ENCODE measurements at places on chromosomes 2 and 18.

DNA sequence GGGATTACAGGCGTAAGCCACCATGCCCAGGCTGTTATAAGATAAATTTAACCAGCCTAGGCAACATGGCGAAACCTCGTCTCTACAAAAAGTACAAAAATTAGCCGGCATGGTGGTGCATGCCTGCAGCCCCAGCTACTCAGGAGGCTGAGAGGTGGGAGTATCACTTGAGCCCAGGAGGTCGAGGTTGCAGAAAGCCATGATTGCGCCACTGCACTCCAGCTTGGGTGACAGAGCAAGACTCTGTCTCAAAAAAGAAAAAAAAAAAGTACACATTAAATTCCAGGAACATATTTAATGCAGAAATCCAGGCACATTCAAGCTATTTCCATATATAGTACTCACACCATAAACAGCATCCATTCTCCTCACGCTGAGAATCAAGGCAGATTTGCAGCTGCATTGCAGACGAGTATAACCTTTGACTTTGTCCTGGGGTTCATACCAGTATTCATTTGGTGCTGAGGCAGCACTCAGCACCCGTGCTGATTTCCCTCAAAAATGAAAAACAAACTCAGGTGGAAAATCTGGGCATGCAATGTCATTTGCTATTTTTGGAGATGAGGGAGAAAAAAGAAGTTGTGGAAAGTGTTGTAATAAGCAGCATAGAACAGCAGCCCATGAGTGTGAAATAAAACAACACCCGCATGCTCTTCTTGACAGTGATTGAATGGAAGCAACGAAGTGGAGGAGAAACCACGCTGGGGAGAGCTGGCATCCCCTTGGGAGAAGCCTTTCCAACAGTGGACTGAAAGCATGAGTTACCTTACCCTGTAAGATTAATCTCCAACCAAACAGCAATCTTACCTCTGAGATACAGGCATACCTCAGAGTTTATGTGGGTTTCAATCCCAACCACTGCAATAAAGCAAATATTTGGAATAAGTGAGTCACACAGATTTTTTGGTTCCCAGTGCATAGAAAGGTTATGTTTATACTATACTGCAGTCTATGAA, 46.8 kb upstream of the ANXA4 start:
- no peak for DNase-seq

DNA sequence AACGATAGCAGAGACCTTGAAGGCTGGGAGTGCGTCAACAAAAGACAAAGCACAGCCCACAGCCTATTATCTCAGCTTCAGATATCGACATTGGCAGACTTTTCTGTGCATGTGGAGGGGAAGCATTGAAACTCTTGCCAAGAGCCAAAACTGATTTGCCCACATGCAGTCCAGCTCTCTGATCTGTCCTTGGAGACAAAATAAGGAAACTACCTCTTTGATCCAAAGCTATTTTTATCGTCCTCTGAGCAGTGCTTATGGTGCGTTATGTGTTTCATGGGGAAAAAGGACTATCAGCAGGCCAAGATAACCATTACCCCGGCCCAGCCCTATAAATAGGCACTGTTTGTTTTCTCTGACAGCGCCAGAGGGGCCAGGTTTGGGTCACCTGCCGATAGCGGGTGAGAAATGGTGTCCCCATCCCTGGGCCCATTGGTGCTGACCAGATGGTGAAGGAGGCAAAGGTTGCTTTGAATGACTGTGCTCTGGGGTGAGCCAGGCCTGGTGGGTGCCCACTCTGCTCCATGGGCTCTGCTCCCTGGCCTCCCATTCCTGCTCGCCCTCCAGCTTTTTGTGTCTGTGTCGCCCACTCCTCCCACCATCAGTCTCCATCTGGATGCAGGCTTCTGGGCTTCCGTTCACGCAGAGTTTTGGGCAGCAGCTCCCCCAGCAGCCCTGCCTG, 176.1 kb upstream of the HS6ST1 start:
- DNase-seq, result no peak

DNA sequence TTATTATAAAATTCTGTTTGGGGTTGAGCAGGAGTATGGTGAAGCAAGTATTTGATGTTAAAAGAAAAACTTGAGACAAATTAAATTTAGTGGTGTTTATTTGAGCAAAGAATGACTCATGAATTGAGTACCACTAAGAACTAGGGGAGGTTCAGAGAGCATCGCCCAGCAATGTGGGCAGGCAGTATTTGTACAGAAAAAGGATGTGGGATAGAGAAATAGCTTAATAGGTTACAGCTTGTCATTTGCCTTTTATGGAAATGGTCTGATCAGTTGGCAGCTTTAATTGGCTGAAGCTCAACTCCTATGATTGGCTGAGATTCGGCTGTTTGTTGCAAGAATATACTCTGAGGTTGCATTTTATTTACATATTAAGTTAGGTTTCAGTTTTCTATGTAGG, 68.2 kb downstream of the LRATD1 start:
- DNase-seq, result no peak

GRCh38 chr2:236512902-236513435, 56.7 kb upstream of the ACKR3 start:
- no peak for DNase-seq

GRCh38 chr2:141767051-141767450, 363.8 kb downstream of the LRP1B start:
- no peak for DNase-seq

- DNase-seq, result no peak
Observed at GRCh38 chr2:74138600-74139323, 8.9 kb downstream of the BOLA3 start.

DNA sequence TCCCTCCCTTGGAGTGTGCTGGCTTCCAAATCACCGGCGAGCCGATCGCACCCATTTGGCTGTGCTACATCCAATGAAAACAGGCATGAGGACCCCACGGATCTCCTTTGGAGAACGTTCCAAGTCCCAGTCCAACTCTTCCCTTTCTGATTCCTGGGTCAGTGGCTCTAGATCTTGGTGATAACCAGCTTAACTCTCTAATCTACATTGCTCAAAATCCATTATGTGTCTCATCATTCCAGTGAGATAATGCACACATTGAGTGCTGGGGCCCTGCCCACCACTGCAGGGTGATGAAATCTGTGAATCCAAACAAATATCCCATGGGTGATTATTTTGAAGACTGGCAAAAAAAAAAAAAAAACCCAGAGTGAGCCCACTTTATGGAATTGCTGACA, 232.7 kb upstream of the COPS8 start:
- DNase-seq, result no peak

- no peak for DNase-seq
Observed at GRCh38 chr18:79826966-79827365, 29.2 kb downstream of the KCNG2 start.

GRCh38 chr2:22826703-22827102, 558.3 kb upstream of the KLHL29 start:
- no peak for DNase-seq

- no peak for DNase-seq
Observed at GRCh38 chr2:224954980-224955379, 87.3 kb downstream of the DOCK10 start.

DNA sequence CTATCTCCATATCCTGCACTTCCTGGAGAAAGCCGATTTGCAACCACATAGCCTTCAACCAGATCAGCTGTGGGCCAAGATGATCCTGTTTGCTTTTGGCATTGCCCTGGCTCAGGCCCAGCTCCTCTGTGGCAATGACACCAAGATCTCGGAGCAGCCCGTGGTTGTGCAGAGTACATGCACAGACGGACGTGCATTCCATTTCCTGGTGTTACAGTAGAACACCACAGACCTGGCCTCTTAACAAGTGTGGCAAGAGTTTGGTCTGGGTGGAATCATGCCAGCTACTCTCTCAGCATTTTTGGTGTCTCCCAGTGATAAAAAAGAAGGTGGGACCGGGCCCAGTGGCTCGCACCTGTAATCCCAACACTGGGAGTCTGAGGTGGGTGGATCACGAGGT, 20.0 kb downstream of the MALT1 start:
- no peak for DNase-seq

DNA sequence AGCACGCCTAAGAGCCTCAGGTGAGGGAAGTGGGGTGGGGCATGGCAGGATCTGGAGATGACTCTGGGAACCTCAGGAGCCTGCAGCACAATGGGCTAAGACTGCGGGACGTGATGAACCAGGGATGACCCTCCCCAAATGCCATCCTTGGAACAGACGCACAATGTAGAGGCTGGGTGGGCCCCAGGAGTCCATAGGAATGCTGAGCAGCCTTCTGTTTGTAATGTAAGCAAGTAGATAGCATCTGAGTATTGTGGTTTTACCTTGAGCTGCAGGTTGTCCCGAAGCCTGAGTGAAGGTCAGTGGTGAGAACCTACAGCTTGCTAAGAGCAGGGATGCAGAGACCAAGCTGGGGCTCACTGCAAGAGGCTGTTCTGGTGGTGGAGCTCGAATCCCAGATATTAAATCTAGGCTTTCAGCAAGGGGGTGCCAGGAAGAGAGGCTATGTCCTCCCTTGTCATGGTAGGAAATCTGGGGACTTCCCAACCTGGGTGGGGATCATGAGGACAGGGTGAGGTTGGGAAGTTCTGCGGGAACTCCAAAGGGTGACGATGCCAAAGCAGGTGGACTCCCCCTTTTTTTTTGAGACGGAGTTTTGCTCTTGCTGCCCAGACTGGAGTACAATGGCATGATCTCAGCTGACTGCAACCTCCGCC, 5.8 kb downstream of the SCTR start:
- no peak for DNase-seq

- no peak for DNase-seq
Observed at GRCh38 chr18:24530630-24531111, 70.2 kb downstream of the HRH4 start.

DNA sequence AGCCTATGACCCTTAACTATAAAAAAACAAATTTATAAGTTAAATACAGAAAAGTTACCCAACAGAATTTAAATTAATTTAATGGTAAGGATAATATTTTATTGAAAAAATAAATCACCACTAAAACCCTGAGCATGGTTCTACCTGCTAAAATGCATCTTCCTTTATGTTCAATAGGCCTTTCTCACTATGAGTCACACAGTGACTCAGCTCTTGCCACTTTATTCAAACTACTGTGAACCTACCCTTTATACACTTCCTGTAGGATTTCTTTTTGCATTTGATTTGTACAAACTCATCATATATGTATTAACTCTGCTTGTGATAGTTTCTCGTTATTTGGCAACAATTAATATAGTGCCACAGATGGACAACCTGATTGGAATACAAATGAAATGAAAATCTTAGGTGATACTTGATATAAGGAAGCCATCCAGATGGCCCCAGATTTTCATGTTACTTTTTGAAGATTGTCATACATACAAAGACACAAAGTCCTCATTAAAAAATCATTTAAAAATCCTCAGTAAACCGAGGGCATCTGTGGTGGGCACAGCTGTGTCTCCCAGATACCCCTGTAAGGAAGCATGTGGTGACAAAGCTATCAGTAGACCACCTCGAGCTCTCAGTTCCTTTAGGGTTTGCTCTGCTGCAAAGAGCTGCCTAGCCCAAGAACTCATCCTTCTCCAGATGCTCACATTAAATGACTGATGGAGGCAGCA, 55.2 kb upstream of the COBLL1 start:
- DNase-seq, result no peak

GRCh38 chr18:42274488-42275137, 319.6 kb downstream of the PIK3C3 start:
- no peak for DNase-seq

DNA sequence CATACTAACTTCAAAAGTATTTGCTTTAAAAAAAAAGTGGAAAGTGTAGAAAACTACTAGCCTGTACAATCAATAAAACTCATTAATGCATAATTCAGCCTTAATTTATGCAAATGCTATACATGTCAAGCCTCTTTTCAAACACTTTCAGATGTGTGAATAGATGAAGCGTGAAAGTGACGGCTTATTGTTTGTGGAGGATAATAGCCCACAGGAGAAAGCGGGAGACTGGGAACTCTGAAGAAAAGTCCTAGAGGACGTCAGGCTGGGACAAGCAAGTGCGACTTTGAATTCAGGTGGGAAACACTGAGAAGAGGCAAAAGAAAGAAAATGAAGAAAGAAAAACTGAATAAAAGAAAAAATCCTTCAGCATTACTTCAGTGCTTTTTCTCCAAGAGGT, 108.5 kb downstream of the STK39 start:
- no peak for DNase-seq

GRCh38 chr2:31129375-31130171, 8.7 kb downstream of the GALNT14 start:
- no peak for DNase-seq

GRCh38 chr2:36811071-36811470, 114.6 kb downstream of the VIT start:
- DNase-seq, result no peak

GRCh38 chr2:11481426-11481788, 15.4 kb upstream of the E2F6 start:
- DNase-seq, result no peak

DNA sequence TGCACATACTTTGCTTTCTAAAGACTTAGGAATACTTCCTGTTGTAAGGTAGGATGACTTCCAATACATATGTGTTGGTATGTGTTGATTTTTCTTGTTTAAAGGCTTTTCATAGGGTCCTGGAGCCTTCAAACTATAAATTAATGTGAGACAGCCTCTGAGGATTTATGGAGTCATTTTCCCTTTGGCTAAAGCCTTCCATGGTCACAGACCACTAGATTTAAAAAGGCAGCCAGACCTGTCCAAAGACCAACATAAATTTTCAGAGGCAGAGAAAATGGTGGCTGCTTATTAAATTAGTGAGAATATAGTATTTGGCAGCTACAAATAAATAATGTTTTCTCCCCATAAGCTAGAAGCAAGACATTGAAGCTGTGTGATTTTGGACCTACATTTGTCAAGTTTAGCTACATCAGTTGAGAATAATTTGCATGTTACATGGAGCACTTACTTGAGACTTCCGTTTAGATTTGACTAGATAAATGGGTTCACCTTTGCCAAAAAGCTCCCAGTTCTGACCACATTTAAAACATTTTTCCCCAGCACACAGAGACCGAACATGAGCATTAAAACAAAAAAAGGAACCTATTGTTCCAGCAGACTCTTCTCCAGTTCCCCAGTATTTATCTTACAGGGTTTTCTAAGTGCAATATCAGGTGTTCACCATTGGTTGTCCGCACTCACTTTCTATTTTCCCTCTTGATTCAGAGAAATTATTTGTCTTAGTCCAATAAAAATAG, 402.9 kb downstream of the PARD3B start:
- peak; percentile 90 for DNase-seq

DNA sequence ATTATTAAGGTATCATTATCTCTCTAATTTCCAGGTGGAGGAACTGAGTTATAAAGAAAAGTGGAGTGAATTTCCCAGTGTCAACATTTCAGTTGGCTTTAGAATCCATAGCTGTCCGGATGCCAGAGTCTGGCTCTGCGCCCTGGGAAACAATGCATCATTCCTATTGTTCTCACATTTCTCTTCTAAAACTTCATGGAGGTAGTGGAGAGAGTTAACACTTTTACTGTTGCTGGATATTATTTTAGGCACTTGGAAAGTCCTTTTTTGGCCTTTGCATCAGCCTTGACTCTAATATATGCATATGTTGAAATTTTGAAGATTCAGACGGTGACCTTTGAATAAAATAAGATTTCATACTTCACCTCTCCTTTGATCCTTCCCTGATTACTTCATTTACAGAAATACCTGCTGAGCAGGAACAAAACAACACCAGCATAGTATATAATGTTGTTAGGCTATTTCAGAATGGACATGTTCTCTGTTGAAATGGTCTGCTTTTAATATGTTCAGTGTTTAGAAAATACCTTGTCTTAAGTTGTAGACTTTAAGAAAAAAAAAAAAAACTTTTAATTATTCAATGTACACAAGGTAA, 148.8 kb downstream of the EPHA4 start:
- no peak for DNase-seq

GRCh38 chr18:79738581-79739439, 58.9 kb upstream of the KCNG2 start:
- peak; percentile 4 for DNase-seq
